ENCODE measurements at places on chromosomes 3 and 15.

- DNase-seq, result no peak
Measured at GRCh38 chr3:4994144-4994730, 15.0 kb downstream of the BHLHE40 start.

- DNase-seq, result no peak
Measured at GRCh38 chr15:80436511-80437307, 32.5 kb downstream of the ARNT2 start.

GRCh38 chr3:185971579-185971978, 33.8 kb upstream of the TRA2B start:
- no peak for DNase-seq

DNA sequence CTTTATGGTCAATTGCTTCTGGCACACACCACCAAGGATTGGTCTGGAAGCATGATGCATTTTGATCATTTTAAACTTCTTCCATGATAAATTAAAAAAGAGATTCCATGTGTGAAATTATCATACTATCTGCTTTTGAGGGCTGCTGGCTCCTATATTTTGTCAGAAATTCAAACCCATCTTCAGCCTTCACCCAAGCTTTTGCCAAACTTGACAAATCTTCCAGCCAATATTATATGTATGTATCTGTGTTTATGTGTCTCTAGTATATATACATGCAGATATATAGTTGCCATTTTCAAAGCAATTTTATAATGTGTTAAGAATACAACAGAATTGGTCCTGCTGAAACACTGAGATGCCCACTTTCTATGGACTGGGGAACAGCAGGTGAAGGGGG, 275.7 kb downstream of the AGBL1 start:
- no peak for DNase-seq

DNA sequence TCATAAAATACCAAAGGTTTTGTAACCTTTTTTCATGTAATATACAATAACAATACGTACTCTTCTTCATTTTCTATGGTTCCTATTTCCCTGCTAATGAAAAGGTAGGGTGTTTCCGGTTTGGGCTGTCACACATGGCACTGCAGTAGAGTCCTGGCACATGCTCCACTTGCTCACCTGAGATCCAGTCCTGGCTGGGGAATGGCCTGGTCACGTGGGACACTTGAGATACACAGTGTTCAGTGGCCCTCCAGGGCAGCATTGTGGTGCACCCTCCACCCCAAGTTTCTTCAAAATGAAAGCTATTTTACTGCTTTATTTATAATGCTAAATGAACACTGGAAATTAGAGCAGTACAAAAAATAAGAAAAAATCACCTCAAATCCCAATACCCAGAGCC, 23.2 kb downstream of the MRPS25 start:
- DNase-seq, result no peak

DNA sequence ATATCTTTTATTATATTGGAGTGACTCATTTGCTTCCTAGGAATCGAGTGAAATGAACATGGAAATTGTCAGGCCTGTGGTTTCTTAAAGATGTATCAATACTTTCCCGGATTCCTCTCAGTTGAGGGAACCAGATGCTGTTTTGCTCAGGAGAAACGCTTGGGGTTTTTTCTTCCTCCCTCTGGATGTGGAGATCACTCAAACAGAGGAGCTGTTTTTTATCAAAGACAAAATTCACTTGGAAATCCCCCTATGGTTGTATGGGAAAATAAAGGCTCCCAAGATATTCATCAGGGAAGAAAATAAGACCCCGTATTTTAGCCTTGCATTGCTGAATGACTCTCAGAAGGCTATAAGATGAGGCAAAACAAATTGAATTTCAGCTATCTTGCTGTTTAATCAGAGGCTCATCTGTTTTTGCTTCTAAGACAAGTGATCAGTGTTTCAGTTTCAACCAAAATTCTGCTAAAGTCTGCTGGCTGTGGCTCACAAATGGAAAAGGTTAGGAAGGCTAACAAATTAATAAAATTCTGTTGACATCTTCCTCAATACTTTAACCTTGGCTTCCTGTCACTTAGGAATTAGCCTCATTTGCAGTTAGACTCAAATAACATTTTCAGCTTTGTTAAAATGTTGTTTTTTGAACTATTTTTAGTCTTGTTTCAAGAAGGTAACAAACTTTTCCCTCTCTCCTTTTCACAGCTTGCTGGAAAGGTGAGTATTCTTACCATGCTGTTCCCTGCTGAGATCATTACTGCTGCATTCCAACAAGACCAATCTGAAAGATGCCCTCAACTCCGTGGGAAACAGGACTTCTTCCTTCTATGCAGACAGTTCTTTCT, 83.6 kb downstream of the COL6A5 start:
- no peak for DNase-seq

GRCh38 chr3:145383416-145383815, 777.6 kb downstream of the PLOD2 start:
- no peak for DNase-seq

- DNase-seq, result no peak
Measured at GRCh38 chr3:141379250-141379966, 11.1 kb downstream of the ZBTB38 start.

- no peak for DNase-seq
Measured at GRCh38 chr15:42363942-42364341, 4.6 kb downstream of the CAPN3 start.

DNA sequence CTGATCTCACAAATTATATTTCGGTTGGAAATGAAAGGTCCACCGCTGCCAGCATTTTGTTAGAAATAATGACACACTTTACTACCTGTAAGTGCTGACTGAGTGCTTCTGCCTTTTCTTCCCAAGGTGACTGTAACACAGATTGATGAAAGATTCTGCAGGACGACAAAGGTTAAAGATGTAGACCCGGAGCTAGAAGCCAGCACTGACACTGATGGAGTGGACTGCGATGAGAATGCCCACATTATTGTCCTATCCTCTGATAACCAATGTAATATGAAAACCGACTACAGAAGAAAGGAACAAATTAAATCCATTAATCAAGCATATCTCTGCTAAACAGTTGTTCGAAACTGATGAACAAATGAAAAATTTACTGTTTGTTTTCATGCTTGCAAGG, 666.5 kb downstream of the GBE1 start:
- DNase-seq, result no peak

DNA sequence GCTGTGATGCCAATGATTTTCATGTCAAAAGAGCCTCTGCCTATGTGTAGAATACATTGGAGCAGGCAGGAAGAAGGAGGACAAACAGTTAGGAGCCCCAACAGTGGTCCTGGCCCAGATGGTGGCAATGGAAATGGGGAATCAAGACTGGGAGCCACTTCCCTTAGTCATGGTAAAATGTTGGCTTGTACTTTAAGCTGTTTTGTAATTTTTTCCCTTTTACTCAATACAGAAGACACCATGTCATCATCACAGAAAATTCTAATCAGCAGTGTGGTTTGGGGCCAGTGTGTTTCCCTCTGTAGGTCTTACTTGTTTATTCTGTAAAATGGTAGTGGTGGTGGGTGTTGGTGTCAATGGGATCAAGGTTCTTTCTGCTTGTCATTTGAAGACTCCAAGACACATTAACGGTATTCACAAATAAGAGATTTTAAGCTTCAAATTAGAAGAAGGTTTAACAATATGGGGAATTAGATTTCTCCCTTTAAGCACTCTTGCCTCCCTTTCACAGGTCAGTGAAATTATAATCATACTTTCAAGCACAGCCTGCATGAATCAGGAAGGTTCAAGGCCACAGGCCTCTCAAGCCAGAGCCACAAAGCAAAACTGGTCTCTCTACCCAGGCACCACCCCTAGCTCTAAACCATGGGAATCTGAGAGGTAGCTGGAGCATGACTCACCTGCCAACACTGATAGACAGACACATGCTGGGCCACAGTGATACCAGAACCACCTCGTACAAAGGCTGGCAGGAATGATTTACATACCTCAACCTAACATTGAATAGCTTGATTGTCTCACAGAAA, 24.9 kb downstream of the SIAH2 start:
- no peak for DNase-seq

DNA sequence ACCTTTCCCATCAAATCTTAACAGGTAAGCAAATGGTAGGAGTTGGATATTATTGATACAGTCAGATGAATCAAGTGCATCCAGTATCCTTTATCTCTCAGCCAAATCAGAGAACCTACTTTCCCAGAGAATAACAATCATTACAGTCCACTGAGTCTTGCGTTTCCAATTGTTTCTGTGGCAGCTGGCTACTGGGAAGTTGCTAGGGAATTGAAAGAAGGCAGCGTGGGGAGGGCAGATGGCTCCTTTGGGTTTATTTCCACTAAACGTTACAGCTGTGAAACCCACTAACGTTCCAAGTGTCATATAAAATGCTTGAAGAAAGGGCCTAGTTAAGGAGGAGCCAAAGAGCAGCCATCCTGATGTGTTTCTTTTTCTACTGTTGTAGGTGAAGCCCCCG, 78.4 kb downstream of the WDR72 start:
- no peak for DNase-seq

DNA sequence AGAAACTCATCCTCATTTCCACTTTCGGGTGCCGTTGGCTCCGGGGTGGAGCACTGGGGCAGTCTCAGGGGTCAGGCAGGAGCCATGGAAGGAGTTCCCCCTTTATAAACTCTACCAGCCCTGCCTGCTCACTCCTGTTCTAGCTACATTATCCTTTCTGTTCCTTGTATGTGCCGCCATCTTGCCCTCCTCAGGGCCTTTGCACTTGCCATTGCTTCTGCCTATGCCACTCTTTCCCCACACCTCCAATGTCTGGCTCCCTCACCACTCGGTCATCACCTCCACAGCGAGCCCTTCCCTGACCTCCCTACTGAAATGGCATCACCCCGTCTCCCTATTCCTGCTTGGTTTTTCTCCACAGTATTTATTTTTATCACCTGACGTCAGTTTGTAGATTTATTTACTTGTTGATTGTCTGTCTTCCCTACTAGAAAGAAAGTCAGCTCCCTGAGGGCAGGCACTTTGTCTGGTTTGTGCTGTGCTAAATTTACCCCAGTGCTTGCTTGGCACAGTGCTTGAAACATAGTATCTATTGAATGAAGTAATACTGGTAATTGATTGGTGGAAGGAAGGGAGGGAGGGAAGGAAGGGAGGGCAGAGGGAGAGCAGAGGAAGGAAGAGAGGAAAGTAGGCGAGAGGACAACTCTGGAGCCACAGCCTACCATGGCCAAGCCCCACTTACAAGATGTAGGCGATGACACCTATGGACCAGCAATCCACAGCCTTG, 8.8 kb downstream of the CAMK1 start:
- no peak for DNase-seq

GRCh38 chr15:63896336-63897115, 62.8 kb upstream of the HERC1 start:
- no peak for DNase-seq

- no peak for DNase-seq
Measured at GRCh38 chr15:90036806-90037510, 35.8 kb downstream of the ZNF710 start.

DNA sequence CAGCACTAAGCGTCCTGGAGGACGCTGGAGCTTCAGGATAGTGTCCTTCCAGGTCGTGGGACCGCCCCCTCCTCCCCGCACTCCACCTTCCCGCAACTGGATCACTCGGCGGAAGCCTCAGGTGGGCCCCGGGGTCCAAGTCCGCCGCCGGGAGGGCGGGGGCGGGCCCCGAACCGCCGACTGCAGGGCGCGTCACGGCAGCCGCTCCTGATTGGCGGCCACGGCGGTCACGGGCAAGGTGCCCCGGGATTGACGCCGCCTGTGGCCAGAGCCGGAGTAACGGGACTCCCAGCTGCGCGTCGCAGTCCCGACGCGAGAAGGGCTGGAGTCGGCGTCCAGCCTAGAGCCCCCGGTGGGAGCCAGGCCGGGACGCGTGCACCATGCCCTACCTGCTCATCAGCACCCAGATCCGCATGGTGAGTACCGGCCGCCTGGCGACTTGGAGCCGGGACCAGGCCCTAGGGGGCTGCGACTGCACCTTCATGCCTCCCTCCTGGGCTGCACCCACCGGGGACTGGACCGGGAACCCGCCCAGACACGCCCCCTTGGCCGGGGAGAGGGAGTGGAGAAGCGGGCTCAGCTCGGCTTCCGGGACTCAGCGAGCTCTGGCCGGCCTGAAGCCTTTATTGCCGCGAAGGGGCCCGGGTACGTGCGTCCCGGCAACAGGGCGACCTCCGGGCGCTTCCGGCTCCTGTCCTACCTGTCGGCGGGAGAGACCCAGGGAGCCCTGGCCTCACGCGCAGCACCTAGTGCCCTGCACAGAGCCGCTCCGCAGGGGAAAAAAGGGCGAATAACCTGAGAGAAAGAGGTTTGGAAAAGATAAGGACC, at the start of gene GCHFR:
Gene GCHFR (plus strand): TSS at position 268 of the 828 bp plus-strand sequence. CDS start 113 bp downstream, at position 381.
- no peak for DNase-seq

DNA sequence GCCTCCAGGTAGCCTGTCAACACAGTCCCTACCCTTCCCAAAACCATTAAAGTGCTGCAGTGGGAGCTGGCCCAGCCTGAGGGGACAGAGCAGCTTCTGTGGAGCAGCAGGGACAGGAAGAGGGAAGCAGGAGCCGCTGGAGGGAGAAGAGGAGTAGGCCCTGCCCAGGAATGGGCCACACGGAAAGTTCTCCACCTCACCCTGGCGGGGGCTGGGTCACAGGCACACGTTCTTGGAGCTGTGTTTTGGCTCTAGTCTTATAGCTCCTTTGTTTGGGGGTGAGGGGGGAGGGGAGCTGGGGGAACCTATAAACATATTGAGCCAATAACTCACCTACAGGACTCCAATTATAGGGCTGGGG, 508.6 kb downstream of the SHQ1 start:
- DNase-seq, result no peak

GRCh38 chr15:61206767-61207166, 22.3 kb downstream of the RORA start:
- DNase-seq, result no peak

DNA sequence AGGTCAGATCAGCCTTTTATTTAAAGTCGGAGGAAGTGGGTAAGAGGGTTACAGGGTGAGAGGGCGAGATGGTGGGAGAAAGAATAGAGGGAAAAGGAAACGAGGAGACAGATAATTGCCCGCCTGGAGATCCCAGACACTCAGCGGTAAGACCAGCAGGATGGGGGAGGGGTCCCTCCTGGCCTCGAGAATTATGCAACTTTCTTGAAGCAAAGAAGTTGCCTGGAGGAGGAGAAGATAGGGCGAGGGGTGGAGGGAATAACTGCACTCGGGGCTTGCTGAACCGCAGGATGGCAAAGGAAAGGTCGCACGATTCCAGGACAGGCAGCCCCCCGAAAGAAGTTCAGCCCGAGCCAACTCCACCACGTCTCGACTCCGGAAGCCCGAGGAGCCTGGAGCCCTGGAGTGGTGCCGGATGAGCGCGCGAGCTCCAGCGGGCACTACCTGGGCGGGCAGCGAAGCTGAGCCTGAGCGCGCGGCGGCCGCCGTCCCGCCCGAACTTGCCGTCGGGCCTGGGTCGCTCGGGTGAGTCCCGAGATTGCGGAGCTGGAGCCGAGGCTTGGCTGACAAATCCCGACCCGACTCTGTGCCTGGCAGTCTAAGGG, 402 bp downstream of the WWTR1 start:
- no peak for DNase-seq

GRCh38 chr3:152496286-152496685, 227.6 kb downstream of the MBNL1 start:
- no peak for DNase-seq

- no peak for DNase-seq
Measured at GRCh38 chr15:66484539-66485112, 12.9 kb downstream of the SNAPC5 start.

DNA sequence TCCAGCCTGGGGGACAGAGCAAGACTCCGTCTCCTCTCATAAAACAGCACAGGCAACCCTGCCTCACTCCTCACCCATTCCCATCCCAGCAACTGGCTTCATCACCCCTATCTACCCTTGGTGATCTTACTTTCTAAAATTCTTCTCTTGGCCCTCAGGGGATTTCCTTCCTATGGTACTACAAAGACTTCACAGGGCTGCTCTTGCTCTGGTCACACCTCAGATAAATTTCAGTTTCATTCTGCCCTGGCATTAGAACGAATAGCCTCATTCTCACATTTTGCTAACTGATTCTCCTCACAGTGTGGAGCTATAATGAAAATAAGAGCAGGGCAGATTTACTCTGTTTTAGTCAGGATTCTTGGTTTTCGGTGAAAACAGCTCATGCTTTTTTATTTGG, 22.1 kb upstream of the CRBN start:
- DNase-seq, result no peak

All from NCI-H1092 (cell line).